Fibroblast of the aortic adventitia (primary cell): ENCODE measurements at places on chromosomes 2 and 18. TPM values are rescaled to one million over a fixed set of nuclear protein-coding genes. Genes with fewer than 3 reads are reported as not detected.

GREB1L gene
- 1.9 and 3.7 TPM in 2 replicates for total RNA-seq

TRAK2 gene
- total RNA-seq, result 22.7 and 74.7 TPM in 2 replicates

EVX2 gene
- total RNA-seq, result not detected in 2 replicates

PROC gene
- not detected in 2 replicates for total RNA-seq

BBS5 gene
- total RNA-seq, result 4.0 and 7.3 TPM in 2 replicates

SLC66A2 gene
- 15.6 and 24.6 TPM in 2 replicates for total RNA-seq

MRPS9 gene
- 17.8 and 30.4 TPM in 2 replicates for total RNA-seq

CXCR1 gene
- not detected in 2 replicates for total RNA-seq

TMEFF2 gene
- total RNA-seq, result 4.7 and 9.4 TPM in 2 replicates

SERTAD2 gene
- 19.1 and 34.4 TPM in 2 replicates for total RNA-seq

DYTN gene
- not detected in 2 replicates for total RNA-seq

POTEI gene
- not detected in 2 replicates for total RNA-seq

PID1 gene
- total RNA-seq, result 0.57 and 13.0 TPM in 2 replicates

POTEJ gene
- total RNA-seq, result not detected in 2 replicates

MYO5B gene
- 0.09 and 0.16 TPM in 2 replicates for total RNA-seq

LAMA3 gene
- total RNA-seq, result 5.1 and 15.7 TPM in 2 replicates

WDR54 gene
- total RNA-seq, result 16.9 and 34.3 TPM in 2 replicates

NR4A2 gene
- total RNA-seq, result 0.41 and 0.81 TPM in 2 replicates

TUBA4B gene
- total RNA-seq, result not detected in 2 replicates

GREB1 gene
- total RNA-seq, result under 0.01 and 1.7 TPM in 2 replicates
